ENCODE measurements at places on chromosomes 4 and X.

- DNase-seq: no peak
These were observed 20.8 kb upstream of the LRBA start for GRCh38 chr4:151035911-151036310.

GRCh38 chrX:133249266-133250058 is 31.3 kb upstream of the TFDP3 start:
- DNase-seq: no peak

- DNase-seq: no peak
These were observed 34.7 kb downstream of the IRS4 start for GRCh38 chrX:108701633-108702032.

GRCh38 chrX:105063743-105064142 is 156.8 kb downstream of the TEX13A start:
- no peak for DNase-seq

DNA sequence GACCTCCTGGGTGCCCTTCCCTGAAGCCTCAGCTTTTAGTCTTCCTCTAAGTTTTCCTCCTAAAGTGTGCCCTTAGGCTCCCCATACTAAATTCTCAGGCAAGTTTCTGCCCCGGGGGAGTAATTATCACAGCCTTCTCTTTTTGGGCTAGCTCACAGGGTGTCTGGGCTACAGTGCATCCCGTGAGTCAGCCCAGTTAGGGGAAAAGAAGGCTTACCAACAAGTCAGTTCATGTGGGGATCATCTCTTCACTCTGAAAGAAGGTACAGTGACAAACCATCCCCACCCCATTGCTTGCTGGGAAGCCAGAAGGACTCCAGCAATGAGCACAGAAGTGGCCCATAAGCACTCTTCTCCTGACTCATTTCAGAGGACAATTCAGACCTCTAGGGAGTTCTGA is 134.7 kb upstream of the FAM9C start:
- DNase-seq: no peak

GRCh38 chr4:55635741-55636655 is at the start of gene NMU:
TSS of gene NMU (minus strand) at chr4:55636298. CDS start at chr4:55636192, 106 bp downstream.
- no peak for DNase-seq

- no peak for DNase-seq
These were observed 41.9 kb upstream of the C1QTNF7 start for GRCh38 chr4:15385928-15386327.

GRCh38 chr4:96835991-96836390 is 996.1 kb downstream of the PDHA2 start:
- DNase-seq: no peak

DNA sequence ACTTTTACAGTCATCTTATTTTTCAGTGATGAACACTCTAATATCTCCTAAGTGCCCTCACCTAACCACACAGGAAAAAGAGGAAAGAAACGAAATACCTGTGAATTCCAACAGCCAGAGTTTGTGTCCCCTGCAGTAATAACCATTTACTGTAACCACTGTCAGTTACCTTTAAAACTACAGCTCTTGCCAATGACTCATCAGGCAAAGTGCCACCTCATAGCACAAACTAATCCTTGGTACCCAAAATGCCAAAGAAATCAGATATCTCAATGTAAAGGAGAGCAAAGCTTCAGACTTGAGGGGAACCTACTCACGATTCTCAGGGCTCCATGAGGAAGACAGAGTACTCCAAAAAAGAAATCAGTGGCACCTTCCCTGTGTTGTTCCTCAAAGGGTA is 146.5 kb downstream of the NDST3 start:
- no peak for DNase-seq

- no peak for DNase-seq
These were observed at the start of gene TMEM35A for GRCh38 chrX:101078716-101079598. TSS of gene TMEM35A (plus strand) at chrX:101078879. CDS start at chrX:101079003, 124 bp downstream.

DNA sequence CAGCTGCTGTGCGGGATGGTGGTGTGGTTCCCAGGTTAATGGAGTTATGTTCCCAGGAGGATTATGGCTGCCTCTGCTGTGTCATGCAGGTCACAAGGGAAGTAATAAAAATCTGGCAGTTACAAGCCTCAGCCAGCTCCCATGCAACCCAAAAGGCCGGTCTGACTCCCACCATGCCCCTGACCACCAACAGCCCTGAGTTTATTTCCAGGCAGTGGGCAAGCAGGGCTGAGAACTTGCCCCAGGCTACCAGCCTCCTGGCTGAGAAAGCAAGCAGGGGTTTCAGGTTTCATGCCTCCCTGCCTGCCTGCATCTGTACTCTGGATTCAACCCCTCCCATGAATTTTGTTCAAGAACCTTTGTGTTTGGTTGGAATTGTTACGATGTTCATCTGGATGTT is 732.7 kb upstream of the POU3F4 start:
- no peak for DNase-seq

DNA sequence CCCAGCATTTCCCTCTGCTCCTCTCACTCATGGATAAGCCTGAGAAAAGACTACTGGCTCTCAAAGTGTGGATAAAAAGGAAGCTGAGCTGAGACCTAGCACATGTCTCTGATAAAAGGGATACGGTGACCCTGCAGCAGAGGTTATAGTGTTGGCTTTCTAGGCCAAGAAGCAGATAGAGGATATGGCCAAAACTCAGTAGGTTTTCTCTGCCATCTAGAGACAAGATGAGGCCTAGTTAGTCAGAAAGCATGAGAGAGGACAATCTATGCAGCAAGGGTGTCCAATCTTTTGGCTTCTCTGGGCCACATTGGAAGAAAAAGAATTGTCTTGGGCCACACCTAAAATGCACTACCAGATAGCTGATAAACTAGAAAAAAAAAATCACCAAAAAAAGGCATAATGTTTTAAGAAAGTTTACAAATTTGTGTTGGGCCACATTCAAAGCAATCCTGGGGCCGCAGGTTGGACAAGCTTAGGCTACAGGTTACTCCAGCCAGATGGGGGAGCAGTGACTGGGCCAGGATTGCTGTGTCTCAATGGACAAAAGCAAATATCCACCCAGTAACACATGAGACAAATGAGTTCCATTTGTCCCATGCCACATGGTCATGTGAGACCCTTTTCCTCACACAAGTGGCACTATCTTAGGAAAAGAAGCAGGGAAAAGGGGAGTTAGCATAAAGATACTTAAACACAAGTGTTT is 411.4 kb downstream of the INPP4B start:
- DNase-seq: no peak

- DNase-seq: no peak
These were observed 21.3 kb upstream of the CDKN2AIP start for GRCh38 chr4:183422962-183423631.

DNA sequence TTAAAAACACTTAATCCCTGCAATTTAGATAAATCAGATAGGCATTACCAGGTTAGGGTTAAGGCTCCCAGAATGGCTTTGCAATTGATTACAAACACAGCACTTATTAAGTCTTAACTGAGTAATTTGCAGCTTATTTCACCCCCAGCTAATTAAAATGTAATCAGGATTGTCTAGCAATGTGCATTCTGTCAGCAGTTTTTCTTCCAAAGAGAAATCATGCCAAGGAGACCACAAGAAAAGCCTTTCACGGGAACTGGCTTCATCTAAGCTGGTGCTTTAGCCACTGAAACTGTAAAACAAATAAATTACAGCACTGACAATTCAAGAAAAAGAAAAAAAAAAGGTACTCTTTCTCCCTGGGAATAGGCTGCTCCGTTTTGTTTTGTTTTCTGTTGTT is 2.1 kb downstream of the ANOS1 start:
- no peak for DNase-seq

DNA sequence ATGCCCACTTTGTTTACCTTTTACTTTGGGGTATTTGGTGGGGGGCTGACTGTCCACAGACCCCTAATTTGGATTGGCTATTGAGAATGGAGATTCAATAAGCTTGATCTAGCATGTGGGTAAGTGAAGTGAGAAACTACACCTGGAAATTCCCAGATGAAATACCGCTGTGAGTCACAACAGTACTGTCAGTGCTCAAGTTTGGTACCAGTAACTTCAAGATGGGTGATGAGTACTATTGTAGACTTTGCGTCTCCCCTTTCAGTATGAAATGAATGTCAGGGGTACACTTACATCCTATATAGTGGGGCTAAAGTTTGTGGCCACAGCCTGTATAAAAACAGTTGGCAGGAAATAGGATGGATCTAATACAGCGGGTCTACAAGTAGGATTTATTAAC is 33.3 kb downstream of the HMGN5 start:
- no peak for DNase-seq

- peak; percentile 11 for DNase-seq
These were observed 133.6 kb upstream of the GIMD1 start for GRCh38 chr4:106502106-106502699.

DNA sequence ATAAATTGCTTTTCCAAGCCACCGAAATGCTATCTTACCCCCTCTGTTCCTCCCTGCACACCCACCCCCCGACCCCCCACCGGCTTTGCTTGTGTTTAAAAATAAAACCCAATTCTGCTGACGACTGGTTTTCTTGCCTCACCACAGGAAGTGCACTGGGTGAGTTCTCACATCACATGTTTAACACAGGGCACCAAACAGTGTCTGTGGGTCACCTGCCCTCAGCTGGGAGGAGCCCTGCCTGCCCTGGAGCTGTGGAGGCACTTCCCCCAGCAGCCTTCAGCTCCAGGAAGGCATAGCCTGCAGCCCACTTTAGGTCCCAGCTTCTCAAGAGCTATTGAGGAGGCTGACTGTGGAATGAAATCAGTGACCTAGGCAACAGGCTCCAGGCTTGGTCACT is 8.8 kb downstream of the TMEM255A start:
- peak; percentile 11 for DNase-seq

DNA sequence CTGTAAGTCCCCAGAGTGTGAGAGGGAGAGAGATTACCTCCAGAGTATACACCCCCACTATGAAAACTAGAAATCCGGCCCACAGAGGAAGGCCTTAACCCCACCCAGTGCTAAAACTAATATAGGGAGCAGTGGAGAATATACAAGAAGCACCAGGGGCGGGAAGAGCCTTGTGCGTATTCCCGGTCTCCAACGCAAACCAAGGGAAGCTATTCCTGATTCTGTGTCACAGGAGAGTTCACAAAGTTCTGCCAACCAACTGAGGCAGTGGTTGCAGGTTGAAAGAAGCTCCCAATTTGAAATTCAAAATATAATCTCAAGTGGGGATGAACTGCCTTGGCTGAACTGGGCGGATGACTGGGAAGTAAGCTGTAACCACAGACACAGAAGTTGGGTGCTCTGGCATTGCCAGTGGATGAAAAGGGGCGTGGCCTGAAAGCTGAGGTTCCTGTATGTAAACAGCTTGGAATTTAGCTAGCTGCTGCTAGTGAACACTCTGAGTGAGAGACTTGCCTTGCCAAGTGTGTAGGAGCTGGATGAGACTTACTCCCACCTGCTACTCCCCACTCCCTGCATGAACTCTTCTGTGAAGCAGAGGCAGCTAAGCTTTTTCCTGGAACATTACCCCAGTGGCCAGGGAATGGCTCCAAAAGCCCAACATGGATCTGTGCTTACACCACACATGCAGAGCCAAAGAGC is 32.7 kb downstream of the ELF2 start:
- no peak for DNase-seq

GRCh38 chrX:139811942-139812629 is 104.1 kb upstream of the MCF2 start:
- DNase-seq: no peak

DNA sequence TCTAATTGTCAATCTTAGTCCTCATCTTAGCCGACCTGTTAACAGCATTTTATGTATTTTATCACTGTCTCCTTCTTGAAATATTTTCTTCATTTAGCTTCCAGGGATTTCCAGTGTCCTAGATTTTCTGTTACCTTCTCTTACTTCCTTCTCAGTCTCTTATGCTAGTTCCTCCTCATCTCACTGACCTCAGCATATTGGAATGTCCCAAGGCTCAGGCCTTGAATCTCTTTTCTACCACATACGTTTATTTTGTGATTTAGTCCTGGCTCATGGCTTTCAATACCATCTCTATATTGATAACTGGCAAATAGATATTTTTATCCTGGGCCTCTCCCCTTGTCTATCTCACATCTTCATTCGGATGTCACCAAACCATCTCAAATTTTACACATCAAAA is 61.1 kb downstream of the IQCM start:
- no peak for DNase-seq

DNA sequence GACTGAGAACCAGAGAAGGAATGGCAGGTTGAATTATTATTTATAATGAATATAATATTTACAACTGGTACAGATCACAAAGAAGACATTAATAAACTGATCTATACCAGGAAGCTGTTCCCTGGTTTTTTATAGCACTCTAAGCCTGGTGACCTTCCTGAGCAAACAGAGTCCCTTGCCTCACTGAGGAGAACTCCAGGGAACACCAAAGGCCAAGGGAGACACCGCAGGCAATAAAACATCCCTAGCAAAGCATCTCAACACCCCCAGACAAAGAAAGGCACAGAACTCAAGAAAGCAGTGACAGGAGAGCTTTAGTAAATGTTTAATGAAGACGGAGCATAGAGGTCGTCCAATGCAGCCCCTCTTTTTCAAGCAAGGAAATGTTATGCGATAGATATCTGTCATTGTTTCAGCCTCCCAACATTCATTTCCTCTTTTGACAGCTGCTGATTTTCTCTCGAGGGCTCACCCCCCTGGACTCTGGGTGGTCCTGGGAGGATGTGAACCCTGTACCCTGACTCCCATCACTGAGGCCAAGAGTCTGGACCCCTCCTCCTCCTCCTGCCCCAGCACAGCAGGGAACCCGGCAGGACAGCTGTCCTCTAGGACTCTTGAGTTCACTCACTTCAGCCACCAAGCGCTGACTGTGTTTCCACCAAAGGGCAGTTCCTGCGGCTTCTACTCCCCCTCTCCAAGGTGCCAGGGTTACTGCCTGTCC is 342.5 kb upstream of the GATB start:
- no peak for DNase-seq

DNA sequence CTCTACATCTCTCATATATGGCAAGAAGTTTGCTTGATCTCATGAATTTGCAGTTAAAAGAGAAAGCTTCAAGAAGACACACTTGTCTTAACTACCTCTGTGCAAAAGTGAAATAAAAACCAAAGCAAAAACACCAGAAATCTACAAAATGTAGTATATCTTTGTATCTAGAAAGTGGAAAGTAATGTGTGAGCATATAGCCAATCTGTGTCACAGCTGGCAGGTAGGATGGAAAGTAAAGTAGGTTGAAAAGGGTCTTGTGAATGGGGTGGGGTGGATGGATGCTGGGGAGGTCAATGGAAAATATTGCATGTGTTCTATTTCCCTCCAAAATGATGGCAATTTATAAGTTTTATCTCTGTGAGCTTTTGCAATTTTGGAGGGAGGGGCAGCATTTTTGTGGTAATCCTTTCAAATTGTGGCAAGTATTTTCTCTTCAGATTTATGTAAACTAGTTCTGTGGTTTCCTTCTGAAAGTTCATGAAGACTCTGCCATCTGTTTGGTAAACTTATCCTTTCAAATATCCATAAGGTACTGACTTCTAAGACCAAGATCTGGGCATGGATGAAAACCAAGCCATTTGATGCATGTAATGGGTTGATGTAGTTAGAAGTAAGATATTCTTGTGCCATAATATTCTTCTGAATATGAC is 215.9 kb upstream of the GIMD1 start:
- no peak for DNase-seq

GRCh38 chrX:153867139-153867538 is 18.8 kb downstream of the L1CAM start:
- DNase-seq: no peak

DNA sequence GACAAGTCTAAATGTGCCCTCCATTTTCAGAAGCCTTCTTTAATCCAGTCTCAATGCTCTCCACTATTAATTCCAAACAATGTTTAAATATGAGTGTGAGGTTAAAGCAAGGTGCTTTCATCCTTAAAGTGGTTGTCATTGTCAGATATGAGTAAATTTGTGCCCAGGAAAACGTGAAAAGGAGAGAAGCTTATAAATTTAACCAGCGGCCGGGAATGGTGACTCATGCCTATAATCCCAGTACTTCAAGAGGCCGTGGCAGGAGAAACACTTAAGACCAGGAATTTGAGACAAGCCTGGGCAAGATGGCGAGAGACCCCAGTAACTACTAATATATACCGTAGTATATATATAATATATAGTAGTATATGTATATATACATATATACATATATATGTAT is 270.0 kb downstream of the ARHGAP24 start:
- DNase-seq: no peak

Measured in stimulated activated CD4-positive, alpha-beta T cell treated with anti-CD3 and anti-CD28 coated beads, Interleukin-15, amount 100 ng/mL, for 1 hour (primary cell).